ENCODE measurements at places on chromosomes 12 and 14.

GRCh38 chr14:46573498-46573897, 78.1 kb downstream of the RPL10L start:
- DNase-seq, result no peak

- no peak for DNase-seq
These were observed 427.2 kb downstream of the TRHDE start for GRCh38 chr12:72699362-72699761.

- DNase-seq, result no peak
These were observed 228.0 kb downstream of the NELL2 start for GRCh38 chr12:44647917-44648690.

- no peak for DNase-seq
These were observed 343.5 kb downstream of the PCNX1 start for GRCh38 chr14:71250791-71251190.

DNA sequence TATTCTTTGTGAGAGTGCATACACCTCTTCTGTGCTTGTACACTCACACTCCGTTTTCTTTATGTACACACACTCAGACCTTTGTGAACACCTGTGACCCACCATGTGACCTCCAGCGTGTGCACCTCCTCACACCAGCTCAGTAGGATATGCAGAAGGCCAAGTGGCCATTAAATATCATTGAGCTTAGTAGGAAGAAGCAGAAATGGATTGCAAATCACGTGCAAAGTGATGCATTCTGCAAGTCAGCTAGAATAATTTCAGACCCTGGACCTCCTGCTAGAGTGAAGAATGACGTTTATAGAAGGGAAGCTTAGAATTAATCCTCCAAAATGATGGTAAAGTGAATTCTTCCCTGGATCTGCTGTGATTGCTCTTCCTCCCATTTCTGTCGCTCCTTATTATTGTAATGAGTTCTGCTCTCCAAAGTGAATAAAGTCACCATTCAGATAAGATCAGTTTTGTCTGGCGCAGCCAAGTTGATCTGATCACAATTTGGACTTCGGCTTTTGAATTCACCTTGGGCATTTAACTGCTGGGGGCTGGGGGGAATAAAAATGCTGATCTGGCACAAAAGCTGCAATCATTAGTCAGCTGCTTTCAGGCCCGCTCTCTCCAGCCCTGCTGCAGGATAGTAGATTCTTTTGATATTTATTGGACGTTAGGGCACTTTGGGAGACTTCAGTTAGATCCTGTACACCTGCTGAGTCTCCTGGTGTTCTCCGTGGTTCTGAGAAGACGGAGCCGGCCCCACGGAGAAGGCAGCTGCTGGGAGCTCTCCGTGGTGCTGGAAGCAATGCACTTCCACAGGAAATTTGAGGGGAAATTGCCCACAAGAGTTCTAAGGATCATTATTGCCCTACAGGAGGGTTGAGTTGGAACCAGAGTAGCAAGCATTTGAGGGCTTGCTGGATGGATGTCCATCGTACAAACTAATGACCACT, 12.4 kb upstream of the NRXN3 start:
- no peak for DNase-seq

DNA sequence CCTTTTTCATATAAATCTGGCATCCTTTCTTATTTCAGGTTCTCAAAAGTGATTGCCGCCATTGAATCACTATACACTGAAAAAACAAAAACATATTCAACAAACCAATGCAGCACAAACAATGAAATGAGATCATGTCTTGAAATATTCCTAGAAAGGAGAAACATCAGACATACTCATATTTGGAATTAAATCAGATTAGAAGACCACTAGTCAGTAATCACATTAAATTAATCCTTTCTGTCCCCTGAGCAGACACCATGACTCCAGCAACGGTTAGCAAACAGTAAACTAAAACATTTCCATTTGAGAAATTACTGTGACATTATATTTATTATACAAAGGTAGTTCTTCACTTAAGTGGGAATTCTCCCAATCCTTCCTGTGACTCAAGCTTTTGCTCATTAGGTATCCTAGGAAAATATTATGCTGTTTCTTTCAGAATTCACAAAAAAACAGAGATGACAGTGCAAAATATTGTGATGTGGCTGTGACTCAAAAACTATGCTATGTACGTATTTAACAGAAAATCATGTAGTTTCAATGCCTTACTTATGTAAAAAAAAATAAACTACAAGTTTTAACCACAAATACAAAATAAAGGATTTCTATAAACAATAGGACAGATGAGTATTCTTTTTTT, 29.7 kb downstream of the CPNE8 start:
- no peak for DNase-seq

DNA sequence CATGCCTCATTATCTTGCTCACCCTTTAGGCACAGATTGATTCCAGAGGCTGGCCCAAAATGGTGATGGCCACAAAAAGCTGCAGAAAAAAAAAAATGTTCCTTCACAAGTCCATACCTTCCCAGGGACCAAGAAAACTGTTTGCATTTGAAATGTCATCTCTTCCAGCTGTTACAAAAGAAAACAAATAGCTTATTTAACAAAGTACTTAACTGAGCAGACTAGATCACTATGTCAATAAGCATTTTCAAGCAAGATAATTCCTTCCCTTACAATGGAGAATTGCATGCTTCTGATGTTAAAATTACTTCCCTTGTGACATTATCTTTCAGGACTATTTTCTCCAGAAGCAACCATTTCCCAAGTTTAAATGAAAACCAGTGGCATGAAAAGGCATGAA, 377.9 kb upstream of the KITLG start:
- DNase-seq, result no peak

GRCh38 chr14:77950371-77951063, 150.6 kb downstream of the ADCK1 start:
- no peak for DNase-seq

DNA sequence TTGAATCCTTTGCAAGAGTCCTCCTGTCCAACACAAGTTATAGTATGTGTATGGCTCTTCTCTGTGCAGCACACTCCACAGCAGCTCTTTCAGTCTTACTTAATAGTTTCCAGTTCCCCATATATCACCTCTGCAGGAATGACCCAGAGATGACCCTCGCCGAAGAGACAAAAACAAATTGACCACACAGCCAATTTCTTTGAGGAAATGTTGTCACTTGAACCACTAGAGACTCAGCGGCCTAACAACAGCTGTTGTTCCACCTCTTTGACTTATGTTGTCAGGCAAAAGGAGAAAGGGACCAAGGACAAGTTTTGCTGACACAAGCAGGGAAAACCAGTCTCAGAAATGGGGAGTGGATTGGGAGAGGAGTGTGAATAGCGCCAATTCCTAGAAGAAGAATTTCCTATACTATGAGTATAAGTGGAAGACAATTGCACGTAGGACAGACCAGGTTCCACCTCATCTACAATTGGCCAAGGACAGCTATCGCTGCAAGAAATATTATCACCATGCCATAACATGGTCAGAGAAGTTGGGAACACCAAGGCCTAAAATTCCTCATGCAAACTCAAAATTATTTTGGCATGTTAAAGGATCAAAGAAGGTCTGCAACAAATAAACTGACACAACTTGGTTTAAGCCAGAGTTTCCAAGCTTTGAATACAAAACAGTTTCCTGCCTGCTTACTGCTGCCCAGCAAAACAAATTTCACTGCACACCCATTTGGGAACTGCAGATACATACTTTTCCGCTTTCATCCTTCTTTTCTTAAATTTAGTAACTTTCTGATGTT, 41.7 kb upstream of the ITPR2 start:
- no peak for DNase-seq

DNA sequence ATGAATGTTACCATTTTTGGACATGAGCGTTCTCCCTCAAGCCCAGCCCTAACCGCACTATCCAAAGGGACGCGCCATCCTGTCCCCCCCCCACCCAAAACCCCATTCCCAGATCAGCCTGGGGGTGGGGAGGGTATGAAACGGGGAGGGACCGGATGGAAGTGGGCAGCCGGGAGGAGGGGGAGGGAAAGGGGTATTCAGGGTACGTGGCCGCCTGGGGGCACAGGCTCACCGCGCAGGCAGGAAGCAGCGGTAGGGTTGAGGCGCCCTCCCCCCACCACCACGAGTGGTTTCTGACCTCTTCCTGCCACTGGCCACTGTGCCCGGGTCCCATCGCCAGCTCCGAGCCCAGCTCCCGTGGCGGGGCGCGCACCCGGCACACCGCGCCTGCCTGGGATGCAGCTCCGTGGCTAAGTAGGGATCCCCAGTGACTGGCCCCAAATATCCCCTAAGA, 1.4 kb downstream of the ACTN1 start:
- no peak for DNase-seq

DNA sequence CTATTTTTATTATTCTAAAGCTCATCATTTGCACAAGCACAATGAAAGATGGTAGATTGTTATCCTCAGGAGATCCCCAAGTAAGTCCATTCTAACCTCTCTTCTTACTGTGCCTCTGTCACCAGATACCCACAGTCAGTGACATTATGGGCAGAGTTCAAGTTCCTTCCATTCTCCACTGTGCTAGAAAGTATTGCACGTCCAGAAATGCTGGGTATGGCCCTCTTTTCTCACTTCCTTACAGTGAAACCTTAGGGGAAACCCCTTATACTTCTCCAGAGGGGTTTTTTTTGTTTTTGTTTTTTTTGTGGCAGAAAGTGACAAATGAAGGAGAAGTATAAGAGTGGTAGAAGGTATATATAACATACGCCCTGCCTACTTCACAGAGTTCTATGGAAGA, 102.9 kb downstream of the DIO2 start:
- DNase-seq, result no peak

- DNase-seq, result no peak
These were observed 11.6 kb downstream of the DEGS2 start for GRCh38 chr14:100147691-100148464.

- no peak for DNase-seq
These were observed 33.7 kb upstream of the CCNT1 start for GRCh38 chr12:48750215-48750614.

DNA sequence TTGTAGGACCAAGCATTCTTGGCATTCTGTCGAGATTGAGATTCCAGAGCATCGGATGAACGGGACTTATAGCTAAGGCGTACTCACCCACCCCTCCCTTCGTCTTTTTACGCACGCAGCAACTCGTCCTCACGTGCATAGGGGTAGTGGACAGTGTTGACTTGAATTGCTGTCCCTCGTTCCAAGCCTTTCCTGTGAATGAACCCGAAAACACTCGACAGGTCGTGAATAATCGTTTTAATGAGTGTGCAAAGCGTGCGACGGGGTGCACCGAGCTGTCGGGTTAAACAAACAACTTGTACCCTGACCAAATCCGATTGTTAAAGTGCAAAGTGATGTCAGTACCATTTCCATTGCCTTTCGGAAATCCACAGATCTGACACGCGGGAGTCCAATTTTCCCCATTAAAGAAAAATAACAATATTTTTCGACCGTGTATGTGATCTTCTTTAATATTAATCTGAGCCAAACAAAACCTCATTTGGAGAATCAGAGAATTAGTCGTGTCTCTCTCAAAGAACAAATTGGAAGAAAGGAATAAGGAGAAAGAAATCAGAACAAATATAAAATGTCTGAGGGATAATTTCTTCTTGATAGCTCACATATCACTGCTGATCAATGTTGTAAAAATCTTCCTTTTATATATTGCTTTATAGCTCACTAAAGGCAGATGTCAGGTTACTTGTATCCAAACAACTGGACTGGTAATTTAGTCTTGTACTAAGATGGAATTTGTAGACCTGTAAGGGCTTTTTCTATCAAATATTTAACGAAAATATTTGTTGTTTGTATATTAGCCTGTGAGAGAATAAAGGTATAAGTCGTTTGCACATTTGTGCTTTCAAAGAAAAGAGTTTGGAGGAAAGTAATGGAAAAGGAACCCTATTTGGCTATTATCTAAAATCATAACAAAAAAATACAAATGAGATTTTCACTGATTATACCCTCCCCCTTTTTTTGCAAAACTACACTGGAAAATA, 11.8 kb downstream of the FOXG1 start:
- DNase-seq, result no peak

- no peak for DNase-seq
These were observed 239.2 kb downstream of the CACNA1C start for GRCh38 chr12:2291947-2292346.

DNA sequence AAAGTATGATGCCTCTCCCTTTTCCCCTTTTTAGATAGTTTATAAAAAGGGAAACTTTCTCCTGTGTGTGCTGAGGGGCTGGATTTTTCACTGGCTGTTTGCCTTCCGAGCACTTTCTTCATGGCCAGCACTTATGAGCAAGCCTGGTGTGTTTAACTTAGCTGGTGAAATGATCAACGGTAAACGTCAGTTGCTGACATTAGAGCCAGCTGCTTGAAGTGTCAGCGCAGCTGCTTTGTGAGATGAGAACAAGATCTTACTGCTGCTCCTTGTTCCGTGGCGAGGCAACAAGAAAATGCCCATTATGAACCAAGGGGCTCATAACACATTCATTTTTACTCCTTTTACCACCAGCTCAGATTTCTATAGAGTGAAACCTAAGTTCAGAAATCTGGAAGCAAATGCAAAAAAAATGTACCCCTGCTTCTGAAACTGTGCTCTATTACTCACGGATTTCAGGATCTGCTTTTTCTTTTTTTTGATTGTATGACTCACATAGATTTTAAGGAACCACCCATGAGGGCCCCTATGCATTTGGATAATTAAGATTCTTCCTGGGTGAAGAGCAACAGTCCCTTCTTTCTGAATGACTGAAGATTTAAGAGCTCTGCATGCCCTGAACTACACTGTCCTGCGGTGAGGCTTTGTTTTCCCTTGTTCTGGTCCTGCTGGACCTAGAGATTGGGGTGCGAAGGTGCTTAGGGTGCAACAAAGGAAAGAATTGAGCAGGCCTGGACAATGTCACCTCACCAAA, 74.3 kb upstream of the CPM start:
- no peak for DNase-seq

- no peak for DNase-seq
These were observed 86.5 kb upstream of the RIN3 start for GRCh38 chr14:92427096-92427495.

DNA sequence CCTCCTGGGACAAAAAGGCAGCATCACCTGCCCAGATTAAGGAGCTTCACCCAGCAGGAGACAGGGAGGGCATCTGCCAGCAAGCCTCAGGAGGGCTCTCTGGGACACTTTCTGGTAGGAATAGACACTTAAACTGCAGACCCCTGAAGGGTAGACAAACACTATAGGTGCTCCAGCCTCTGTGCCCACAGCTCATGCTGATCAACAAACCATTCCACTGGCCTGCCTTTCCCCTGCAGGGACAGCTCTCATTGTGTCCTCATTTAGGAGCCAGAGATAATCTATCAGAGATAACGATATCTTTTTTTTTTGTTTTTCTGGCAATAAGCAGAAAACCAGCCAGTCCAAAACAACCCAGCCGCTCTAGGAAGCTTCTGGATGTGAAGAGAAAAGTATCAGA, 251.8 kb upstream of the CCDC196 start:
- DNase-seq, result no peak

DNA sequence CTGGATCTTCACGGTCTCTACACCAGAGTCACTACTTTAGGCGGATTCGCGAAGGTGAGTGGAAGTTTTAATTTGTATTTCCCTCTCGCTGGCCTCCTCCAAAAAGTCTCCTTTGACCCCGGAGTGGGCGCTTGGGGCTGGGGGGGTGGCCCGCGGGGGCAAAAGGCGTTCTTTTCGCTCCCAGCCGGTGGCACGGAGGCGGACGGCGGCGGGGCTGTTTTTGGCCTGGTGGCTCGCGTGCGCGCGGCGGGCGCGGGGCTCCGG, 510 bp downstream of the ARID2 start:
- peak; percentile 17 for DNase-seq

GRCh38 chr12:108839890-108840230, 17.5 kb downstream of the SSH1 start:
- no peak for DNase-seq

GRCh38 chr14:89425931-89426330, 8.9 kb upstream of the FOXN3 start:
- no peak for DNase-seq

GRCh38 chr14:100955201-100955600, 51.7 kb upstream of the RTL1 start:
- no peak for DNase-seq
